ENCODE measurements at places on chromosomes 5 and 9.
A peak's percentile ranks its signal among the peaks of the same experiment; 100 is the strongest.

DNA sequence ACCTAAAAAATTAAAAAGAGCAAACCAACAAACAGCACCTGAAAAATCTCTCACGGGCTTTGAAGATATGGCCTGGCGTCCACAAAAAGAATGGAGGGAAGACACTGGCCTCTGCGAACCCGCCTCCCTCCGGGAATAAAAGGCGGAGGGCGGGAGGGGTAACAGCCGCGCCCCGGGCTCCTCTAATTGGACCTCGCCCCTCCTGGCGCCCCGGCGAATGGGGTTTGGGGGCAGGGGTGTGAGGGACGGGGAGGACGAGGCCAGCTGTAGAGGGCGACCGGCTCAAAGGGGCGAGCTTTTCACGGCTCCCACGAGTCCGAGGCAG is 753 bp downstream of the FANCC start:
- DNase-seq: peak; percentile 70

DNA sequence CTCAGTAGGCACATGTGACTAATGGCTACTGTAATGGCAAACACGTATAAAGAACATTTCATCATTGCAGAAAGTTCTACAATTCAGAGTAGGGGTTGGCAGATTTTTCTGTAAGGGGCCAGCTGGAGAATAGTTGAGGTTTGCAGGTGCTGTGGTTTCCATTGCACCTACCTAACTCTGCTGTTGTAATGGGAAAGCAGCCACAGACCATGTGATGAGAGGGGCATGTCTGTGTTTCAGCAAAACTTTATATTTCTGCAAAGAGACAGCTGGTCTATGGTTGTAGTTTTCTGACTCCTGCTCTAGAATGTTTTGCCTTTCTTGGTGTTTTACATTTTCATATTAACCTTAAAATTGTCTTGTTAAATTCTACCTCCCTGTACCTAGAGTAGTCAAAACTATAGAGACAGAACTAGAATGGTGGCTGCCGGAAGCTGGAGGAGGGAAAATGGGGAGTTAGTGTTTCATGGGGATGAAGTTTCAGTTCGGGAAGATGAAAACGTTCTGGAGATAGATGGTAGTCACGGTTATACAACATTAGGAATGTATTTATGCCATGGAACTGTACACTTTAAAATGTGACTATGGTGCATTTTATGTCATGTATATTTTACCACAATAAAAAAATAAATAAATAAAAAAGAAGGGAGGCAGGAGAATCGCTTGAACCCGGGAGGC is 44.3 kb downstream of the NUP214 start:
- no peak for DNase-seq

DNA sequence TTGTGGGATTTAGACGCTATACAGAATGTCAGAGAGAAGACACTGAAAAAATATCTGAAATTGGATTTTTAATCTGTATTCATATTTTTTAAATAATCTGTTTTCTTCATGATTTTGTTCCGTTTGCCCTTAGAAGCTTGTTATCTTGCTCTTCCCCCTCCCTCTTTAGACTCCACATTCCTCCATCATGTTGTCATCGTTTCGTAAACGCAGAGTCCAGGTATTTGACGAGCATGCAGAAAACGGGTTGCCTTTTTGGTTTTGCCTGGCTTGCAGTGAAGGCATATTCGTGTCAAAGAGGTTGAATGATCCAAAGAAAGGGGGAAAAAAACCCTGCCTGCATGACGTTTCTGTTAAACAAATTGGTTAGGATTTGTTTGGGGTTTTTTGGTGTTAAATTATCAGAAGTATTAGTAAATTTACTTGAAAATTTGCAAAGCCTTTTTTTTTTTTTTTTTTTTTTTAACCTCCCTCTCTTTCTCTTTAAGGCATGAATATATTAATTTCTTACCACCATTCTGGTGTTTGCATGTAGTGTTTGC is 2.9 kb downstream of the SPTAN1 start:
- DNase-seq: peak; percentile 86

GRCh38 chr5:122319897-122320296 is 7.9 kb downstream of the SNCAIP start:
- no peak for DNase-seq

GRCh38 chr9:20044686-20045085 is 255.8 kb upstream of the SLC24A2 start:
- DNase-seq: no peak

GRCh38 chr5:145378226-145378625 is 456.9 kb downstream of the PRELID2 start:
- DNase-seq: no peak

DNA sequence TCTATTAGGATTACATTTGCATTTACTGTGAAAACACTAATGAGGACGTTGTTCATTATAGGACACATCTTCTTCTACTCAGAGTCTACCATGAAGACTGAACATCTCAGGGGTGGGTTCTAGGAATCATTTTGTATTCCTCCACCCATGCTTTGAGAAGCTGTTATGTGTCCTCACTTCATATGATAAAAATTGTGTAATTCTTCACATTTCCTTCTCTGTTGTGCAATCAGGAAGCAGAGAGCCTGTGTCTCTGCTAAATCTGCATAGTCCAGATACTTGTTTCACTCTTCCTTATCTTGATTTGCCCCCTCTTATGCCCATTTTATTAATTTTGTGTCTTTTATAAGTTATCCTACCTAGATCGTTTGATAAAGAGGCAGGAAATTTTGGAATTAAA is 97.8 kb upstream of the IQGAP2 start:
- peak; percentile 10 for DNase-seq

DNA sequence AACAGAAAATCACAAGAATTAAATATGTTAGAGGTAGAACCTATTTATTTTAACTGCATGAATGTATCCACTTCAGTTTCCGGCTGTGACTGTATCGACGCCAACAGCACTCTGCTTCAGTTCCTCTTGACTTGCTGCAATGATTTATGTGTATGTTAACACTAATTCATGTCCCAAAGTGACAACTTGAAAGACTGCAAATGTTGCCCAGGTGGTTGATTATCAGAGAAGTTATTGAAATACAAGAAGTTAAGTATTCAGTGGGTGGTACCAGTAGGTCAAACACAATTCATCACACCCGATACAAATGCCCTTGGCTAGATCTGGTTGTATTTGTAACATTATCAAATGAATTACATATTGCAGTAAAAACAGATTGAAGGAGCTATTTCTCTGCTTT is 622.7 kb upstream of the CDH18 start:
- DNase-seq: no peak

- DNase-seq: no peak
Measured at GRCh38 chr9:105173306-105173705, 71.1 kb upstream of the SLC44A1 start.
